WTC11 (cell line): ENCODE measurements at places on chromosomes 6 and 20.

GRCh38 chr6:46393161-46393939 is 97.9 kb downstream of the RCAN2 start:
- no peak for DNase-seq

DNA sequence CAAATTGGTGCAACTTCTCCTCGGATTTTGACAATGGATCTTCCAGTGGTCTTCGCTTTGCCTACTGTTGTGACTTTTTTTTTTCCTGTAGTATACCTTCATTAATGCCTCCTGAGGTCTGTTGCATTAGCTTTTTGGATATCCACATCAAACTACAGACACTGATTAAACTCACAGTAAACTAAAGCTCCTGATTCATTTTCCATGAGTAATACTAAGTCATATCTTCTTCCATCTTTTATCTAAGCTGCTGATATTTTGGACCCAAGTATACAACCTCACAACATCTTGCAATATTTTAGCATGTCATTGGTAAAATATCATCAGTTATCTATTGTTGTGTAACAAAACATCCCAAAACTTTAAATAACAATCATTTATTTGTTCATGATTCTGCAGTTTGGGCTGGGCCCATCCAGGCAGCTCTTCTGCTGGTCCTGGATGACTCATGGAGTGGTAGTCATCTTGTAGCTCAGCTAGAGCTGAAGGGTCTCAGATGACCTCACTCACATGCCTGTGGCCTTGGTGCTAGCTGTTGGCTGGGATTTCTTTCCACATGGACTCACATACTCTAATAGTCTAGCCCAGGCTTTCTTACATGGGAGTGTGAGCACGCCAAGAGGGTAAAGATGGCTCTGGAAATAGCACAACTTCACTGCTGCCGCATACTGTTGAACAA is 78.3 kb upstream of the SRSF6 start:
- no peak for DNase-seq

- DNase-seq: no peak
Measured at GRCh38 chr6:118810420-118811027, 83.4 kb upstream of the ASF1A start.

DNA sequence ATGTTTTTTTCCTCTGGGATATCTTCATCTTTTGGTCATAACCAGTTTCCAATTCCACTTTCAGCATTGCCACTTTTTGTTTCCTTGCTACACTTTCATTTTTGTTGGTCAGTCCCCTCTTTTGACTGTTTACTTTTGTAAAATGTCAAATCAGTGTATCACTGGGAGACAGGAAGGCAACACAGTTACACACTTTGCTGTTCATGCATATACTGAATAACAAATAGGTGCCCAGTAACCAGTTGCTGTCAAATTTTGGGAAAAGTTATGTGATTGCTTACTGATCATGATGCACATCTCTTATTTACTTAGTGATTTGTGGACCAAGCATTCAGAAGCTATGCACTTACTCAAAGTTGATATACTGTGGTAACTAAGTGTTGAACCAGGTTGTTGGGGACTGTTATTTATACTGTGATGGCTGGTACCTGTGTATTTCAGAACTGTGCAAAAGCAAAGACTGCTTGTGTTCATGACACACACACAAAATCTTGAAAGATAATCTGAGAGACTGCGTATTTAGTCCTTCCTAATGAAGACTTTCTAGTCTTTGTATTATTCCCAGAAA is 41.0 kb downstream of the ZNF292 start:
- DNase-seq: no peak

DNA sequence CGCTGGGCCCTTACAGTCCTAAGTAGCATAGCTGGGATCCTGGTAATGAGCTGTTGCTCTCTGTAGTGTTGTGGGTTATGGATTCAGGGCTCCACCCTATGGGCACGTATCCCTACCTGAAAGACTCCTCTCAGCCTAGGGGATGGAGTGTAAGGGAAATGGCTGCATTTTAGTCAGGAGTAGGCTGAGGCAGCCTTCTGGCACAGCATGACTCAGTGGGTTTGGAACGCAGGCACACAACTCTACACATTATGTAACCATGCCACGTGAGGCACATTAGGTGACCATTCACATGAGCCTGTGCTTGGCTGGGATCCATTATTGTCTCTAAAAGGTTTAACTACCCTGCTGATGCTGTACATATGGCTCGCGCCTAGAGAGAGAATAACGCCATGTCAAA is 27.8 kb downstream of the HDDC2 start:
- DNase-seq: no peak

GRCh38 chr6:91941838-91942237 is 1355.0 kb upstream of the MAP3K7 start:
- no peak for DNase-seq
